Left renal pelvis (tissue), 4 donors: ENCODE measurements at places on chromosomes 1 and 21. TPM values are rescaled to one million over a fixed set of nuclear protein-coding genes. Genes with fewer than 3 reads are reported as not detected.

SNRPE gene
- 331 TPM for polyA plus RNA-seq

LRRC38 gene
- not detected for polyA plus RNA-seq

DNA sequence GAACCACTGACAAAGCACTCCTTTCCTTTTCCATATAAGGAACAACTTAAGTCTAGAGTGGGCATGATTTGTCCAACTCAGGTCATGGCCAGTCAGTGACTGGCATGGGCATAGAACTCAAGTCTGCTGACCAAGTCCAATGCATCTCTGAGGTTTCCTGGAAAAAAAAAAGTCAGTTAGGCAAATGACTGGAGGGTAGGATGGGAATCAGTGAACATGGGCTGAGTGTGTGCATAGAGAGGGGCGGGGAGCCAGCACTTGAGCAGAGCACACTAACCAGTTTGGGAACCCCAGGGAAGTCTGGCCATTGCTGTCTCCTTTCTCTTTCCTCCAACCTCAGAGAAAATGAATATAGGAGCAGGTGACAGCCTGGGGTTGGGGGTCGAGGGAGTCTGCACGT is 53.6 kb upstream of the FMOD start:
- DNase-seq = no peak

DNA sequence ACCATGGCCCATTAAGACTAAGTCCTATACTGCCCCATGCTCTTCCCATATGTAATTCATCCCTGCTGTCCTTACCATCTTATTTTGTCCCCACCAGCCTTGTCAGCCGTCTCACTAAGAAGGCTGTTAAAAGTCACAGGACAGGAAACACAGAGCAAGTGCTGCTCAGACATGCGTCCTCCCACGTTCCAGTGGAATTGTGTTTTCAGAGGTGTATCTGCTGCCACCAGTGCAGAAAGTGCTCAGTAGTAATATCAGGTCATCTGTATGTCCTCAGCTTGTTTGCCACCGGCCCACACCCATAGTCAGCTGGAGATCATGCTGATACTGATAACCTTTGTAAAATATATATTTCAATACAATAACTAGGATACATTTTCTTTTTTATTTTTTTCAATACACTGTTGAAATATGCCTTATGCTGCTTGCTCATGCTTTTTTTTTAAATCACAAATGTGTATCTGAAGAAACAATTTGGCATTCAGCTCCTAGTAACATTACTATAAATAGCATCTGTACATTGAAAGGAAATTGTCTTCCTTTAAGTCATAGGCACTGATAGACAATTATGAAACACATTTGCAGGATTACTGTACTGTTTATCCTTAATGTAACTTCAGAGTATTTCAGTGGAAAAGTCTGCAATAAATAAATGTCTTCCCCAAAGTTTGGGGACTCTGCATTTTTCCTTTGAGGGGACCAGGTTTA is 156.9 kb downstream of the EDEM3 start:
- DNase-seq = no peak

DNA sequence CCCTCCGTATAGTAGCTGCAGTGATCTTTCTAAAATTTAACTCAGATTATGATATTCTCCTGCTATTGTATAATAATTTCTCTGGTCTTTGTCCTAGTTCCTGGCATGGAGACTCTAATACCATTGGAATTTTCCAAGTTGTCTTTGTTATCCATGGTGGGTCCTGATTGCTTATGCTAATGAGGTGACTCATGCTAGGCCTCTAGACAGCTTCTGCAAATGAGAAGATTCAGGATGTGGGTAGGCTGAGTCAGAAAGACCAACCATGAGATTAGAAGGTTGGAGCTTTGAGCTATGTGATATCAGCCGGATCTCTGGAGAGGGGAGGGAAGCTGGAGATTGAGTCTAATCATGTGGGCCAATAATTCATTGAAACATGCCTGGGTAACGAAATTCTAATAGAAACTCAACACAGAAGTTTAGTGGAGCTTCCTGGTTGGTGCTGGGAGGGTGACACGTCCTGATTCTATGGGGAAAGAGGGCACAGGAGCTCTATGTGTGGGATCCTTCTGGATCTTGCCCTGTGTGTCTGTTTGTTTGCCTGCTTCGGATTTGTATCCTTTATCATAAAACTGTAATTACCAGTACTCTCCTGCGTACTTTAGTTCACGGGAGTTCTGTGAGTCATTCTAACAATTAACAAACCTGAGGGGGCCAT is 73.2 kb upstream of the CNIH3 start:
- no peak for DNase-seq

- DNase-seq = no peak
These were observed 249.3 kb downstream of the BACH1 start for GRCh38 chr21:29547998-29548397.

- DNase-seq = no peak
These were observed 64.7 kb downstream of the NRIP1 start for GRCh38 chr21:15000081-15000480.

DNA sequence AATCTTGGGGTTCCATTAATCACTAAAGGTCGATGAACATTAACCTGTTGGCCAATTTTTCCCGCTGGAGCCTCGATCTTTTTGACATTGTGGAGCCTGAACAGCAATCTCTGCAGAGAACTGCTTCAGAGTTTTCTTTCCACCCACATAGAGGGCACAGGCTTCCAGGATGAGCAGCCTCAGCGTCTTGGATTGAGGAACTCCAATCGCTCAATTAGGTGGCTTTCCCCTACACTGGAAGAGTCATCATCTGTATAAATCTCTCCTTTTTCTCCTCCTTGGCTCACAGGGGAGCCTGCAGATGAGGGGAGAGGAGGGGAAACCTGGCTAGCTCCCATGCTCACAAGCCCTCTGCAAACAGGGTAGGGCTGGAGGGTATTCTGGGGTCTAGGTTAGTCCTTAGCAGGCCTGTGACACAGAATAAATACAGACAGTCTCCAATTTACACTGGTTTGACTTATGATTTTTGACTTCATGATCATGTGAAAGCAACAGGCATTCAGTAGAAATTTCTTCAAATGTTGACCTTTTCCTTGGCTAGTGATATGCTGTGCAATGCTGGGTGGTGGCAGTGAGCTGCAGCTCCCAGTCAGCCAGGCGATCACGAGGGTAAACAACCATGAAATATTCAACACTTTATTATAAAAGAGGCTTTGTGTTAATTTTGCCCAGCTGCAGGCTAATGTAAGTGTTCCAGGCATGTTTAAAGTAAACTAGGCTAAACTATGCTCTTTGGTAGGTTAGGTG is 80.8 kb downstream of the PGBD5 start:
- no peak for DNase-seq

GRCh38 chr1:154557248-154557938 is 1.1 kb downstream of the UBE2Q1 start:
- DNase-seq = no peak

- DNase-seq = no peak
These were observed 97.6 kb downstream of the NAV1 start for GRCh38 chr1:201636510-201636971.
